ENCODE measurements at places on chromosomes 5 and 9. TPM values are rescaled to one million over a fixed set of nuclear protein-coding genes. Genes with fewer than 3 reads are reported as not detected.

Gene ADAMTS16
- 76.8 TPM for polyA plus RNA-seq

Gene BASP1
- polyA plus RNA-seq: 83.8 TPM

Gene ITGA1
- 44.7 TPM for polyA plus RNA-seq

Gene ACTBL2
- not detected for polyA plus RNA-seq

Gene PCDHGB5
- 8.8 TPM for polyA plus RNA-seq

Gene CDKN2AIPNL
- polyA plus RNA-seq: 32.7 TPM

Gene MARVELD2
- 29.0 TPM for polyA plus RNA-seq

DNA sequence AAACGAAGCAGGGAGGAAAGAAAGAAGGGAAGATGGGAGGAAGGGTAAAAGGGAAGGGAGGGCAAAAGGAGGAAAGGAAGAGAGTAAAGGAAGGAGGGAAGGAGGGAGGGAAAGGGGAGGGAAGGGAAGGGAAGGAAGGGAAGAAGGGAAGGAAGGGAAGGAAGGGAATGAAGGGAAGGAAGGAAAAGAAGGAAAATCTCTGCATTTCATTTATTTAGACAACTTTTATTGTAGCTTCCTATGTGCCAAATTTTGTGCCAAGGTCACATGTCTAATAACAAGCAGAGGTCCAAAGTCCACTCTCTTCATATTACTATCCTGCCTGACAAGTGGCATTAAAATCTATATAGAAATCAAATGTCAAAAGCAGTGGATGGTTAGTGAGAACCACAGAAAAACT is 2.6 kb upstream of the OR13C3 start:
- no peak for DNase-seq

- no peak for DNase-seq
These were observed 145.9 kb upstream of the GLRA1 start for GRCh38 chr5:152070591-152070990.

DNA sequence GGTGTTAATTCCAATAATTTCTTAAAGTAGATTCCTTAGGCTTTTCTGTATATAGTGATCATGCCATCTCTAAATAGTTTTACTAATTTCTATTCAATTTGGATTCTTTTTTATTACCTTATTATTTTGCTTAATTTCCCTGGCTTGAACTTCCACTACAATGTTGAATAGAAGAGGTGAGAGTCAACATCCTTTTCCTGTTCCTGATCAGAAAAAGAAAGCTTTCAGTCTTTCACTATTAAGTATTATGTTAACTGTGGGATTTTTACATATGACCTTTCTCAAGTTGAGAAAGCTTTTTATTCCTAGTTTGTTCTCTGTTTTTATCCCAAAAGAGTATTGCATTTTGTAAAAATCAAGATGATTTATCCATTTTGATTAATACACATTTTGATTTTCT is 574.5 kb upstream of the TLE4 start:
- DNase-seq: no peak

DNA sequence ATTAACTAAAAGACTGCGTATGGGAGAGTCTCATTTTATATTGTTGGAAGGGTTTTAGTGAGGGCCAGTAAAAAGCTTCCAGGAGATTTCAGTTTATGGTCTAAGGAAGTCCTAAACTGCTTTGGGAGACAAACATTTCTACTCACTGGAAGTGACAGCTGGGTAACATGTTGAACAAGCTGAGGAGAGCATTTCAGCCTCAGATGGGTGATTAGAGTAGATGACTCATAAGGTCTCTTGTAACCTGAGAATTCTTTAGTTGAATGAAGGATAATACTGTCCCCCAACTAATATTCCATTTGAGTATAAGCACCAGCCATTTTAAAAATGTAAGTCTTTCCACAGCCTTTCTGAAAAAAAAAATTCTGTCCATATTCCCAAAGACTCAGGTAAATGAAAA is 218.0 kb upstream of the C9orf72 start:
- DNase-seq: no peak

- DNase-seq: no peak
These were observed 216.7 kb downstream of the SMARCA2 start for GRCh38 chr9:2231829-2232228.

DNA sequence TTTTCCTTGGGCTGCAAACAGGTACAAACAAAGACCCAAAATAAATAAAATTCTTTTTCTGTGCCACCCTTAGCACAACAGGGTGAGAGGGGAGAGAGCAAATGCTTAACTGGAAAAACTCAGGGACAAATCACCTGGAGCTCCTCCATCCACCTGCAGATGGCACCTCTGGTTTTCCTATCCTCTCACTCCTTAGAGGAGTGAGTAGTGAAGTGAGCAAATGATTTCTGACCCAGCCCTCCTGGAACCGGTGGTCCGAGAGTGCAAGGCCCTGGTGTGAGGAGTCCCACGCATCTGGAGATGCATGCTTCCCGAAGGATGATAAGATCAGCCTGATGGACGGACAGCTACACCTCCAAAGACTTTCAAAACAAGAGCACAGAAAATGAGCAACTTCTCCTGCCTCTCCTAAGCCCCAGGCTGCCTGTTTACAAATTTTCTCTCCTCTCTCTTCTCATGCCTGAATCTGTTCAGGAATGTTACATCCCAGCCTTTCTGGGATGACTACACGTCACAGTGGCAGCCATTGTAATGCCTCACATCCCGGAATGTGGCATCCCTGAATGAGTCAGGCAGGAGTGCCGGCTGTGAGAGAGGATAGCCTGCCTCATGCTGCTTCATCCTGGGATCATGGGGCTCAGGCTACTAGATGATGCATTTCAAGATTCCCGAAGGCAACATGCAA is 86.4 kb downstream of the ADRB2 start:
- no peak for DNase-seq

- no peak for DNase-seq
These were observed 52.4 kb downstream of the MELK start for GRCh38 chr9:36625006-36625615.

DNA sequence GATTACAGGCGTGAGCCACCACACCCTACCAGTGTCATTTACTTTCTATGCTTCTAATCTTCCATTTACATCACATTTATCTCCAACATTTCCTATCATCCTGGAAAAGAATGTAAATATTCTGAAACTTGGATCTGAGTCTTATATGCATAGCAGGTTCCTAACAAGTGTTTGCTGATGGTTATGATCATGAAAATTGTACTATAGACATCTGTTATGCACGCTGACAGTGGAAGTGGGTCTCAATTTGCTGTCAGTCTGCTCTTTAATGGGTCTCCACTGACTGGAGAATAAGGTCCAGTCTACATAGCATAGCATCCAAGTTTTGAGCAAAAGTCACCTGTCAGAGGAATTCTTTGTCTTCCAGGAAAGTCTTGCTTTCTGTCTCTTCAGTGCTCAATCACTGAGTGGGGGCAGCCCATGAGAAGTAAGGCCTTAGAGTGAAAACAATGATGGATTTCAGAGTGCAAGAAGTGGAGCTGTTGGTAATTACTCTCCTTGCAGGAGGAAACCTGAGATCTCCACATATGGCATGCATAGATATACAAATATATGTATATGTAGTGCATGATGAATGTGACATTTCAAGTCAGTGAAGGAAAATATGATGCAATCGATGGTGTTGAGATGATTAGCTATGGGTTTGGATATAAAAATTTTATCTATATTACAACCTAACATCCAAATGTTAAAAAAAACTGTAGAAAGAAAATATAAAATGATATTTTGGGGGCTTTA is 29.2 kb upstream of the MSANTD3 start:
- no peak for DNase-seq

DNA sequence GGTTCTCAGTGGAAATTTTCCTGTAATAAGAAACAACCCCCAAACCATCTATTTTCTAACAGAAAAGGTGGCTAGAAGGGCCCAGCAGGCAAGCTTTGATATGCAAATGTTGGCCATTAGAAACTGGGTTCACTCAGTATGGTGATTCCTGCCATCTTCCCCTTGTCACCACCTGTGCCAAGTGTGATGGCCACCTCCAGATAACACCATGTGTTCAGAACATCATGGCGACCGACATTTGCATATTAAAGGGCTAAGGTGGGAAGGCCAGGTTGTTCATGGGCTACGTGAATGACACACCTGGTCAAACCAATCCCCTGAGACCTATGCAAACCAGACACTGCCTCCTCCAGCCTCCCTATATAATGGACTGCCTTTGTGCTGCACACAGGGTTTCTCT is 20.4 kb downstream of the FOXE1 start:
- DNase-seq: no peak

DNA sequence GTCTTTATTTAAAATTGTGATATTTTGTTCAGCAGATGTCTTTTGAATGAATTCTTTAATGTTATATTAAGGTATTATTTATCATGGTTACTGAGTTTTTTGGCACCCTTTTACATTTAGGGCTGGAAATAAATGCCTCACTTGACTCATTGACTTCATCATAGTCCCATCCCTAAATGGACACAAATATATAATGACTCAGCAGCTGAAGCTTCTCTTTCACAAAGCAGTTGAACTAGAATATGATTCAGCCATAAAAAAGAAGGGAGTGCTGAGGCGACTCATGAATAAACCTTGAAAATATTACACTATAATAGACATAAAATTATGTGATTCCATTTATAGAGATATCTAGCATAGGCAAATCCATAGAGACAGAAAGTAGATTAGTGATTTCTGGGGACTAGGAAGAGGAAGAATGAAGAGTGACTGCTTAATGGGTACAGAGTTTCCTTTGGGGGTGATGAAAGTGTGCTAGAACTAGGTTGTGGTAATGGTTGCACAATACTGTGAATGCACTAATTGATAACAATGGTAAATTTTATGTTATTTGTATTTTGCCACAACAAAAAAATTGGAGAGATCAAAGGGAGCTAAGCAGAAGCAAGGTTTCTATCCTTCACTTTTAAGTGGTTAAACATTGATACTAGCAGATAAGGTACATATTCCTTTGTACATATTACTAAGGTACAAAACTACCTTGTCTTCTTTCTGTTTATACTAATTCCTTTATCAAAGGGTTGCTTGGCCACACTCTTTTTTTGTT is 449.6 kb downstream of the NTRK2 start:
- DNase-seq: no peak

DNA sequence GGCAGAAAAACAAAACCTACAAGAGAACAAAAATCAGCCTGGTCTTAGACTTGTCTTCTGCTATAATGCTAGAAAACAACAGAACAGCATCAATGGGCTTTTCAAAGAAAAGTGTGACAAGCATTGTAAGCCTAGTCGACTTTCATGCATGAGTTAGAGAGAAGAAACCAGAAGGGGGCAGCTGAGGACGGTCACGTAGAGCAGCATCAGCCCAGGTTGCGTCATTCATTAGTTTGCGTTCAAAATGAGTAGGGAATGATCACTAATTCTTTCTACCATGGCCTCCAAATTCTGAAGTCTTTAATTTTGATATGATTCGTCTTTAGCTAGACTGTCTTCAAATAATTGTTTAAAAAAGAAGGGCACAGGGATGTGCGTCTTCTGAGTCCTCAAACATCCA is 4.7 kb upstream of the ISCA1 start:
- peak; percentile 28 for DNase-seq

GRCh38 chr5:171997011-171997410 is 9.4 kb downstream of the FBXW11 start:
- no peak for DNase-seq

DNA sequence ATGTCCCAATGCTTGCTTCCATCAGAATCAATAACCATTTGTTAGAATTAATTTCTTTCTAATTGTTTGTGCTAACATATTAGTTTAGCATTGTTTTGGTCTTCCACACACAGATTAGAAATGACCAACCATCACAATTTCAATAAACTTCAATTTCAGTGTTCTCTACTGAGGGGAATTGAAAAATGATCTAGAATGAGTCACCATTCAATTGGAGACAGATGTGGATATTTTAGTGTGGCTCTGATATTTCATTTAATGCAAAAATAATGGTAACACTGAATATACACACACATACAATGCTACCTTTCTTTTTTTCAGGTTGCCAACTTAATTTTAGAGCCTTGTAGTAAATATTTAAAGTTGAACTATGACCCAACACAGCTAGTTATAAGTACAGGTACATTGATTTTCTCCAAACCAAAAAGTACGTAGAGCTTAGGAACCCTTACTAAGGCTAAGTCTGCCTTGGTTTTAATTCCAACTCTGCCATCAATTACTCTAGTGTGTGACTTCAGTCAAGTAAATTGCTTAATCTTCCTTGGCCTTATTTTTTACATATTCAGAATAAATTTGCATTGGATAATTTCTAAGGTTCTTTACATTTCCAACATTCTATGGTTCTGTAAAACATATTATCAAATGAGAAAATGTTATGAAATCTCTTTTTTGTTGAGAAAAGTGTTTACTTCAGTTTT is 143.9 kb downstream of the DMRTA1 start:
- DNase-seq: no peak

DNA sequence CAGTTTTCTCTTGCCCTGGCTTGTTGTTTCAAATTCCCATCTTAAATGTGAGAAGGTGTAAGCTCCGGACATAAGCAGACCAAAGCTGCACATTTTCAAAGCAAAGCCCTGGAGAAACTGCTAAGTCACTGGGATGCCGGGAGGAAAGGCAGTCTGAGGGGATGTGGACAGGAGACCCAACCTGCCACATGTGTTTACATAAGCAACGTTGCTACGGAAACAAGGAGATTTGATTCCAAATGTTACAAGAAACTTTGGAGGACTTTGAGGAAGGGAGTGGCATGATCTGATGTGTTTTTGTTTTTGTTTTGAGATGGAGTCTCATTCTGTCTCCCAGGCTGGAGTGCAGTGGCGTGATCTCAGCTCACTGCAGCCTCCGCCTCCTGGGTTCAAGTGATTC is 25.7 kb upstream of the INSYN2B start:
- no peak for DNase-seq

DNA sequence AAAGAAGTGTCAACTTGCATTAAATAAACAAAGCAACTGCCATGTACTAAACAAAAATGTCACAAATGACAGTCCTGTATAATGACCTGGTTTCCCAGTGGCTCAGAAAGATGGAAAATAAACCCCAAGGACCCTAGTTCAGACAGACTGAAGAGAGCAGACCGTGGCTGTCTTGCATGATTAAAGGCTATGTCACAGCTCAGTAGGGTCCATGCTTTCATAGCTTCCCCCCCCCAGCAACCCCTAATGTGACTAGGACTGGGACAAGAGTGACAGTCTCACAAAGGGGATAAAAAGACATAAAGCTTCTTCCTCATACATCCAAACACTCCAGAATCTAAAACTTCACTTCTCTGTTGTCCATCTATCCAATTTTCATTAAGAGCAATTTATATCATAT is 113.6 kb downstream of the NR6A1 start:
- DNase-seq: no peak

GRCh38 chr5:61051267-61051666 is 106.3 kb downstream of the NDUFAF2 start:
- DNase-seq: no peak

- no peak for DNase-seq
These were observed 14.7 kb downstream of the KLHL9 start for GRCh38 chr9:21320465-21320864.

DNA sequence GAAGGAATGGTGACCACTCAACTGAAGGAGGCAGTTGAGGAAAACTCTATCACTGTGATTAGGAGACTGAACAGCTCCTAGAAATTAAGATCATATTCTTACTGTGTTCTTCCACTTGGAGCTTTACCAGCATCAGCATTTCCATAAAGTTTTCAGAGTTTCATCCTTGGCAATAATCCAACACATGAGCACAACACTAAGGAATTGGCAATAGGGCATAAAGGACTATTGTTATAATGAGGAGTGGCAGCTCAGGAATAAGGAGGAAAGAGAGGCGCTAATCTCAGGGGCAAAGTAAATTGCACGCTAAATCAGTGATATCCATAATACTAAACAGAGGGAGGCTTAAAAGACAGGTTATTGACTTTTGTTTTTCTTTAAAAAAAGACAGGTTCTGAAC is 338.9 kb downstream of the EFNA5 start:
- DNase-seq: no peak
